Kidney (tissue), 22 donors: ENCODE measurements at places on chromosomes 3 and 15. TPM values are rescaled to one million over a fixed set of nuclear protein-coding genes. Genes with fewer than 3 reads are reported as not detected.
A peak's percentile ranks its signal among the peaks of the same experiment; 100 is the strongest.

DNA sequence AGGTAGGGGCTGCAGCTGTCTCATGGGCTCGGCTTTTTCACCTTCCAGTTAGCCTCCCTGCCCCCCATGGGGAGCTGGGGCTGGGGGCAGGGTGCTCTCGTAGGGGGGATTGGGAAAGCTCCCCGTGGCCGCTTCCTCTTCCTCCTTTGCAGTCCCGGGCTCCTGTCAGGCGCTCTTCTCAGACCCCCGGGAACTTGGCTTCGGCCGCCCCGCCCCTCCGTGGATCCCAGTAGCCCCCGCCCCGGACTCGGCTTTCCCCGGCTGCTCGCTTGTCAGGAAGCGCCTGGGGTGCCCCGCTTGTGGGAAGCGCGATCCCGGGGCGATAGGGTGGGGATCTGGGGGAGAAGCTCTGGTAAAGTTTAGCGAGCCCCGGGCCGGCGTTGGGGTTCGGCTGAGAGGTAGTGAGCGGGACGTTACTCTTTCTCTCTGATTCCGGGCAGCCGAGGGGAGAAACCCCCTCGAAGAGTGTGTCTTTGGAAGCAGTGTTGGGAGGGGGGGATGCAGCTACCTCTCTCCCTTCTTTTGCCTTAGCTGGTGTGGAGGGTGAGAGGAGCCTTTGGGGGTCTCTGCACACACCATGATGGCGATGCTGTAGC lies 611 bp downstream of the PIAS1 start:
- DNase-seq: peak; percentile 85

DNA sequence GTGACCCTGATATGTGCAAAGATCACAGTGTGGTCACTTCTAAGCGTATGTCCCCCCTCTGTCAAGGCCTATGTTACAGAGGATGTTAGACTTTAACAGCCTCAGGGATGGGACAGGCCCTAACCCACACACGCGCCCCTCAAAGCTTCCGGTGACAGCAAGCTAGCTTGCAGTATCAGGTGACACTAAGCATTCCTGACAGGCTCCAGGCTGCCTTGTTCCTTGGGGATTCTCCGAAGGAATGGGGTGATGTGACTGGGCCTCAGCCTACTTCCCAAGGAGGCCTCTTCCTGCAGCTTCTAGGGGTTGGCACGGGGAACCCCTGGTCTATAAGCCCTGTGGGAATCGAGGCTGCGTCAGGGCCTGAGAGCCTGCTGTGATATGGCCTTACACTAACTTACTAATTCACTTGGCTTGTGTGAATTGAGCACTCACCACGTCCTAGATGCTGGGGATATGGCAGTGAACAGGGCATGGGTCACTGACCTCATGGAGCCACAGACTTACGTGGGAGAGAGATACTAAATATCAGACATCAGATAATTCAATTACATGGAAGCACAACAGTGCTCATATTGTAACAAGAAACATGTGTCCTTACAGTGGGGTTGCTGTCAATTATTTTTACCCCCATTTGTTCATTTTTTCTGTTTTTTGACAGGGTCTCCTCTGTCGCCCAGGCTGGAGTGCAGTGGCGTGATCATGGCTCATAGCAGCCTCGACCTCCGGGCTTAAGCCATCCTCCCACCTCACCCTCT lies 11.4 kb upstream of the SPTBN5 start:
- no peak for DNase-seq

GRCh38 chr3:127475391-127475790 lies 115.1 kb downstream of the TPRA1 start:
- DNase-seq: no peak

GRCh38 chr15:94015324-94015723 lies 216.0 kb upstream of the MCTP2 start:
- no peak for DNase-seq

DNA sequence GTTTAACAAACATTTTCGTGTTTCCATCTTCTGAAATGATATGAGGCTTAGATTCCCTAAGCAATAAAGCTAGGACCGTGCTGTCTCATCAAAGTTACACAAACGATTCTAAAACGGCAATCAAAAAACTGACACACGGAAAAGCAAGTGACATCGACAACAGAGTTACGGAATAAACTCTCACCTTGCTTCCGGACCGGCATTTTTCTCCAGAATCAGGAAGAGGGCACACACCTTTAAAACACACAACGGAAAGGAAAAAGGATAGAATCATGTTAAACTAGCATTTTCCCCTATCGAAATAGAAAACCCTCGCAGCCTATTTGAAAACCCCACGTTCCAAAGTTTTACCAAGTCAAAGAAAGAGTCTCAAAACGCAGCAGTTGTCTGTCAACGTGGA lies 1.4 kb downstream of the DLG1 start:
- DNase-seq: no peak

- DNase-seq: no peak
Measured at GRCh38 chr15:41927536-41927935, 33.7 kb upstream of the SPTBN5 start.

DNA sequence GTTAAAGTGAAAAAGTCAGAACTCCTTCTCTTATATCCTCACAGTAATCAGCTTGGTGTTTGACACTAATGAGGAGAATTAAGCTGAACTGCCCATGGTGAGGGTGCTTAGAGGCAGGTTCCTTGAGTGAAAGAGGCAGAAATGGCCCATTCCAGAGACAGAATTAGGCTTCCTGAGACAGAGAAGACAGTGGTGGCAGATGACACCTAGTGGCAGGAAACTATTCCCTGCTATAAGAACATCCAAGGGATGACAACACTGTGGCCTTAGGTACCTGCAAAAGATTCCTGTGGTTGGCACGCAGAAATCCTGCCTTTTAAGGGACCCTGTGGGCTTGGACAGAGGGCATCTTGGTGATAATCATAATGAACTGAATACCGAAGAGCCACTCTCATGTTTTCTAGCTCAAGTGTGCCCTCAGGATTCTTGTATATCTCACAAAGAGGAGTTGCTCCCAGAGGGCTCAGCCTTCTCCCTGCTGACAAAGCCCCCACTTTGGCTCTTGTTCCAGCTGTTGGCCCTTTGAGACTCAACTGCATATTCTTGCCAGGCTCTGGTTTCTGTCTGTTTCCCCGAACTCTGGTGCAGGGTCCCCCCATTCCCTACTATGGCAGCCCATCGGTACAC lies 56.0 kb downstream of the KBTBD12 start:
- peak; percentile 70 for DNase-seq

- peak; percentile 63 for DNase-seq
Measured at GRCh38 chr3:63961891-63962290, 49.7 kb upstream of the SCAANT1 start.

DNA sequence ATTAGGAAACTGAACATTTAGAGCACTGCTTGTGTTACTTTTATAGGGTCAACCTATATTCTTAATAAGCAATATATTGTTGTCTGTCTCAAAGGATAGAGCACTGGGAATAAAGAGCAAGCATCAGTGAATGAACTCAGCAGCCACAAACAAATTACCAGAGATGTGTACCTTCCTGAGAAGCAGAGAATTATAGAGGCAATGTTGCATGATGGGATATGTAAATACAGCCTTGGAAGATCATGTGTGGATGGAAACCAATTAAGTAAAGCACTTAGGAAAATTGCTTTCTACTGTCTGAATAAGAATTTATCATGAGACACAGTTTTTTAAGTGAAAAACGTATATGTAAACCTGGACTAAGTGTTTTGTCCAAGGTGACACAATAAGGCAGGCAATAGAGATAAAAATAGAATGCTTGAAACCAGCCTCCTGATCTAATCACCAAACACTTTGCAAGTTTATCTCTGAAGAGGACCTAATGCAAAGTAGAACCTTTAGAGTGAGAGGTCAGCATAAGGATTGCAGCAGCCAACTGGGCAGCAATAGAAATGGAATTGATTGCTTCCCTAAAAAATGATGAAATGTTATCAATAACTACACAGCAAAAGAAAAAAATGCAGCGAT lies 848.0 kb downstream of the TUSC7 start:
- DNase-seq: no peak

DNA sequence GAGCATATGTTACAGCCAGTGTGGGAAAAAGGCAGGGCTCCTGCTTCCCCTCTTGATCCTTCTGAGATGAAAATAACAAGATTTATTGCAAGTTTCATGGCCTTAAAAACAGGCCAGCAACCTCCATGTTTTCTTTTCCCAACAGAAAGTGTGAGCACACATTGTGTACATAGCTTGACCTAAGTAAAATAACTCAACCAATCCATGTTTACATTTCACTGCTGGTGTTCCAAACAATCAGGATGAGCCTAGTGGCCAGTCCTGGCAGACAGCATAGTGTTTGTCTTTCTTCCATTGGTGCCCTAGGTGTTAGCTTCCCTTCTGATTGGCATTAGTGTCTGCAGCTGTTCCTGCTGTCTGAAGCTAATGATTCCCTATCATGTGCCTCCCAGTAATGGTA lies 847.7 kb downstream of the EPHA3 start:
- peak; percentile 79 for DNase-seq

- no peak for DNase-seq
Measured at GRCh38 chr15:60982249-60982910, 246.7 kb downstream of the RORA start.

DNA sequence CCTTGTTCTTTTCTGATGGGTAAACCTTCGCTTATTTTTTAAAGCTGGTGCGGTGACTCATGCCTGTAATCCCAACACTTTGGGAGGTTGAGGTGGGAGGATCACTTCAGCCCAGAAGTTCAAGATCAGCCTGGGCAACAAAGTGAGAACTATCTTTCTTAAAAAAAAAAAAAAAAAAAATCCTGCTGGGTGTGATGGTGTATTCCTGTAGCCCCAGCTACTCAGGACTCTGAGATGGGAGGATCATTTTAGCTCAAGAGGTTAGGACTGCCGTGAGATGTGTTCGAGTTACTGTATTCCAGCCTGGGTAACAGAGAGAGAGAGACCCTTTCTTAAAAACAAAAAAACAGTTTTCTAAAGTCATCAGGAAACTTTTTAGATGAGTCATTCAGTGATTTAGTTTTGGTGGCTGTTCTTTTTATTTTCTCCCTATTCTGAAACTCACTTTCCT lies 37.7 kb downstream of the SLMAP start:
- no peak for DNase-seq

The GOLGA6A gene
- not detected for polyA plus RNA-seq

The YEATS2 gene
- polyA plus RNA-seq: 4.7 TPM

The RASL12 gene
- polyA plus RNA-seq: 6.7 TPM
